Activated effector memory CD4-positive, alpha-beta T cell treated with Interleukin-2 at 50 U/mL for 16 hours (primary cell): ENCODE measurements at places on chromosomes 4 and X.

DNA sequence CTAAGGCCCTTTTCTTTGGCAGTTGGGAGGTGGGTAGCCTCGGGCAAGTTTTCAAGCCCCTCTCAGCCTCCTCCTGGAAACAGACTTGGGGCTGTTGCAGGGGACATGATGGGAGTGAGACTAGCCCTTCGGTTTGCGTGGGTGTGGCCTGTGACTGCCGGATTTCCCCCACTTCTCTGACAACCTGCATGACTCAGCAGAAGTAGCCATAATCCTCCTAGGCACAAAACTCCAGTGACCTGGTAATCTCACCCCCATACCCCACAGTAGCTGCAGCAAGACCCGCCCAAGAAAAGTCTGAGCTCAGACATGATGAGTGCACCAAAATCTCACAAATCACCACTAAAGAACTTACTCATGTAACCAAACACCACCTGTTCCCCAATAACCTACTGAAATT is 433.7 kb upstream of the AMOT start:
- no peak for DNase-seq

DNA sequence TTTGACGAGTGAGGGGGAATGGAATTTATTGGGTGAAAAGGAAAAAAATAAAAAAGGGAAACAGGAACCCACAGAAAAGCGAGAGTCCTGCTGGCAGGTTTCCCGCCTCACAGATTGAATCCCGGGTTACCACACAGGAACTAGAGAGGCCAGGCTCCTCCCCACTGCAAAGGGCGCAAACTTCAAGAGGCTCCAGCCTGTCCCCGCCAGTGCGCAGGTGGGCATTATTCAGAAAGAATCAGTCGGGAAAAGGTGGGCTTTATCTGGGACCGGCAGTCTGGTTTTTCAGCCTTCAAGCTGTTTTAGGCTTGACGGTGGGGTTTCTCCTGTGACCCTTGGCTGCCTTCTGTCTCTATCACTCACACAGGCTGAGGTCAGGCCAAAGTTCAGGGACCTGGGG is 1496.8 kb downstream of the RPA4 start:
- DNase-seq = no peak

DNA sequence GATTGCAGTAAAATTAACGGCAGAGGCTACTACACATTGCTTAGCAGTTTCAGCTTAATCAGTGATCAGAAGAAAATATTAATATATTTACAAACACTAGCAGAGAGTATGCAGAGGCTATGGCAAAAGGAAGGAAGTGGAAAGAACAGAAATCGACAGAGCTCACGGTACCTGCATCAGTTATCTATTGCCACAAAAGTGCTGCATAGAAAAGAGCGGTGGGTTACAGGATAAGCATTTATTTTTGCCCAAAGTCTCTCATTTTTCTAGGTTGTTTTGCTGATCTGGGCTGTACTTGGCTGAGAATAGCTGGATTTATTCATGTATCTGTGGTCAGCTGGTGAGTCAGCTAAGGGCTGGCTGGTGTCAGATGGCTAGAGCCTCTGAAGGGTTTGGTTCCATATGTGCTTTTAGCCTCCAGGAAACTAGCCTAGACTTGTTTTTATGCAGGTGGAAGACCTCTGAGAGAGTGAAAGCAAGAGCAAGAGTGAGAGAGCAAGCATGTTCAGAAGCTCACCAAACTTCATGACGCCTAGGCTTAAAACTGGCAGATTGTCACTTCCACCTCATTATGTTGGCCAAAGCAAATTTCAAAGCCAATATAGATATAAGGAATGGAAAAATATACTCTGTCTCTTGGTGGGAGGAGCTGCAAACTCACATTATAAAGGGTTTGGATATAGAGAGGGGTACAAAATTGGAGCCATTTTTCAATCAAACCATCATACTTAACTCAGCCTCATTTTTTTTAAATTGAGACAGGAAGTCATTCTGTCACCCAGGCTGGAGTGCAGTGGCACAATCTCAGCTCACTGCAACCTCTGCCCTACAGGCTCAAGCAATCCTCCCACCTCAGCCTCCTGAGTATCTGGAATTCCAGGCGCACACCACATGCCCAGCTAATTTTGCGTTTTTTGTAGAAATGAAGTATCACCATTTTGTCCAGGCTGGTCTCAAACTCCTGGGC is 153.2 kb upstream of the RPL34 start:
- no peak for DNase-seq

GRCh38 chrX:49019599-49020249 is 17.7 kb upstream of the GRIPAP1 start:
- no peak for DNase-seq

- DNase-seq = no peak
These were observed 168.7 kb downstream of the NR3C2 start for GRCh38 chr4:148273501-148273986.

GRCh38 chr4:70721747-70722146 is at the start of gene RUFY3:
RUFY3 (plus strand) TSS chr4:70721964; CDS start chr4:70722574, 610 bp downstream.
- no peak for DNase-seq

DNA sequence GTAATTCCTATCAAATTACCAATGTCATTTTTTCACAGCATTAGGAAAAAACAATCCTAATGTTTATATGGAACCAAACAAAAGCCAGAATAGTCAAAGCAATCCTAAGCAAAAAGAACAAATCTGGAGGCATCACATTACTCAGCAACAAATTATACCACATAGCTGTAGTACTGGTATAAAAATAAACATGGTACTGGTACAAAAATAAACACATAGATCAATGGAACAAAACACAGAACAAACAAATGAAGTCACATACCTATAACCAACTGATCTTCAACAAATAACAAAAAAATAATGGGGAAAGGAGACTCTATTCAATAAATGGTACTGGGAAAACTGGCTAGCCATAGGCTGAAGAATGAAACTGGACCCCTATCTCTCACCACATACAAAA is 37.4 kb downstream of the PPA2 start:
- no peak for DNase-seq

GRCh38 chr4:81314196-81314896 is 99.3 kb upstream of the PRKG2 start:
- no peak for DNase-seq

GRCh38 chr4:53044651-53044960 is 182.5 kb downstream of the RASL11B start:
- no peak for DNase-seq

GRCh38 chr4:109745830-109746229 is 16.0 kb upstream of the PLA2G12A start:
- DNase-seq = no peak

DNA sequence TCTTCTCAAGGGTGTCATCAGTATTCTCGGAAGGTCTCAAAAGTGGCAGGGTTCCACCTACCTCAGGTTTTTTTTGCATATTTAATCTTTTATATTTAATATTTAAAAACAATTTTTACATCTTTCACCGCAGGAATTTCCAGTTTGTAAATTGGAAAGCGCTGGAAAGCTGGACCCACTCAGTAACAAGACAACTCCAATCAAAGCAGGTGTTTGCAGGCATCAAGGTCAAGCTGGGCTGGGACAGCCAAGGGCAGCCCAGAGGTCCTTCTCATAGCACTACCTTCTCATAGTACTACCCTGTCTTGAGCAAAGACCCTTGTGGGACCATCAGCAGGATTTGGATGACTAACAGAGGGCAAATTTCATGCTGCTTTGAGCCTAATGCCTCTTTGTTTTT is 160.1 kb downstream of the TET2 start:
- no peak for DNase-seq

DNA sequence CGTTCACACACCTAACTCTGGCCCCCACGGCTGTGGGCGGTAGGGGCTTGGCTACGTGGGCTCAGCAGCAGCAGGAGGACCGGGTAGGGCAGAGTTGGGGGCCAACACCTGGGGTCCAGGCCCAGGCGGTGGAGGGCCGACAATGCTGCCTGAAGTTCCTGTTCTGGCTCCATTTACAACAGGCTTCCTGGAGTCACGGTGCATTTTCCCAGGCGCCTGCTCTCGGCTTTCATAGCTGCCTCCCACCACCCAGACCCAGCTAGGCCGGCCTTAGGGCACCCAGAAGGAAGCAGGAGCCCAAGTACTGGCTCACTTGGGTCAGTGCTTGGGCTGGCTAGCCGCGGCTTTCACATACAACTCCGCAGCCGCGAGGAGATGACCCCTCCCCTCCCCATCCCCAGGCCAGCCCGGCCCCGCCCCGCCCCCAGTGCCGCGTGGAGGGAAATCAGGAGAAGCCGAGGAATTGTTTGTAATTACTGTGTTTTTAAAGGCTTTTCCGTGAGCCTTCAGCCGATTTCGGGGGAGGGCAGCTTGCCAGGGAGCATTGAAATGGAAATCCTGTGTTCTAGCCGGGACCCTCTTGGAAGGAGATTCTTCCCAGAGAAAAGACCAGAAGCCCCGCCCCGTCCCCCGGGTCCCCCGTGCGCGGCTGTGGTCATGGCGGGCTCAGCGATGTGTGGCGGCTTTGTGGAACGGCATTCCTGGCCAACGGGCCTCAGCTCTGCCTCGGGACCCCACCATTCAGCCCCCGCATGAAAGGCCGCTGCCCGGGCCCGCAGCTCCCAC is 28.5 kb downstream of the PJA1 start:
- DNase-seq = no peak

DNA sequence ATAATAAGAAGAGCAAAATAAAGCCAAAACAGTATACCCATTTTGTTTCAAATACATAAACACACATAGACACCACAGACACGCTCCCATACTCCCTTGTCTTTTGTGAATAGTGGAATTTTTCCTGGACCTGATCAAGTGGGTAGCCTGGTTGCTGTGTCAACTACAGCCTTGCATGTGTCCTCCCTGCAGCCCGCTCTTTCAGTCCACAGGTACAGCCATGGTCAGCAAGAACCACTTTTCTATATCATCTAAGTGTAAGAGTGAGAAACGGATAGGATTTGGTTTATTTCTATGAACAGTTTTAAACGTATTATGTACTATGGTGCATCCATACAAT is 9.8 kb downstream of the PWWP3B start:
- DNase-seq = no peak

DNA sequence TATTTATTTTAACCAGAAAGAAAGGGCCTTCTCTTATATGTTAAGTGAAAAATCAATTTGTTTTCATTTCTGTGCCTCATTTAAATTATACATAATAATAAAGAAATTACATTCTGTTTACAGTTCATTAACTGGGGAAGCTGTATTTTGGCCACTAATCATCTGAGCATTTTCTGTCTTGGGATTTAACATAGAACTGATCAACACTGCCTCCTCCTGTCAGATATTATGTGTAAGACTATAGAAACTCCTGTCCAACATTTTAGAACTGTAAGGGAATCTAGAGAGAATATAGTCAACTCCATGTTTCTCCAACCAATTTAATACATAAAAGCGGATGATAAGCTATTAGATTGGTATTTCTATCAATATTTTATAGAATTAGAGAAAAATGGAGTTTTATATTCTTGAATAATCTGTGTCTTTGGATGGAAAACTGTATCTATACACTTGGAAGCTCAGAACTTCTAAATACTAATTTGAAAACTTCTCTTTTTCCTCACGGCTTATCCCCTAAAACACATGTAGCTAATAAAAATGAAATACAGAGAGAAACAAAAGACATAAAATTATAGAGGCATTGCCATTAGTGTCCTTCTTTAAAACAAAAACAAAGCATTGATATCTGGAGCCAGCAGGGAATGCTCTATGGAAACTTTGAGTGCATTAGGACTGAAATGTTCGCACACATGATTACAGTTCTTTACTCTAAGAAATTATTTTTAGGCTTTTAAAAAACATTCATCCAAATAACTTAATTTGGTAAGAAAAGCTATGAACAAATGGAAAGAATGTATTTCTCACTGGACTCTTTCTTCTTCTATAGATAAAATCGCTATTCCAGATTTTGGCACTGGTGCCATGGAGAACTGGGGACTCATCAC is 33.1 kb downstream of the ENPEP start:
- DNase-seq = no peak

DNA sequence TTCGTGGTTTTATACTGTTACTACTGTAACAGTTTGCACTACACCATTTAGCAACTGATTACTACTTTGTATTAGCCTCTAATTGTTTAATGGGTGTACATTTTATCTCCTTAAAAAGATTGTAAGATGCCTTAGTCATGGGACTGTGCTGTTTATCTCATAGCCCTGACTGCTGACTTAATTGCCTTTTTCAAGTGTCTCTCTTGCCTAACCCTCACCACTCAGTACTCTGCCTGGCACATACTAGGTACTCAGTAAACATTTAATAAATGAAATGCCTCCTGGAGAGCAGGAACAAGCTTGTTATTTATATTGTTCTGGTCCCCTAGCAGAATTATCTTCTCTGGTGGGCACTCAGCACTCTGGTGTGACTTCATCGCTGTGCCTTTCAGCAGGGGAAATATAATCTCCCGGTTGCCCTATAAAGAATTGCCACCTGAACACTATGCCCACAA is 1.7 kb upstream of the STIM2 start:
- DNase-seq = no peak

GRCh38 chrX:116246261-116246660 is 75.7 kb downstream of the AGTR2 start:
- no peak for DNase-seq

DNA sequence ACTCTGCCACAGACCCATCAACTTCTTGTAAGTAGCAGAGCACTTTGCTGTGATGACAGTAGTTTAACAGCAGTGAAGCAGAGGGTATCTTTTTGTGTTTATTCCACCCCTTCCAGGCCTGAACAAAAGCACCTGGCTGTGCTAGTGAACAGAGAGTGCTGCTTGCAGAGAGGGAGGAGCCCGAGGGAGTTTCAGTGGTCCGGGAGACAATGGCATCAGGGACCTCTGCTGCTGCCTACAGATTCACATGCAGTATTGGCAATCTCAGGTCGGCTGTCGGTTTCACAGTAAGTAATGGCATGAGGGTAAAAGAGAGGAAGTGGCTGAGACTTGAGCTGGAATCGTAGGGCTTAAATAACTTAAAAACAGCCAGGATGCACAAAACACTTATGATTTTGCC is 755.8 kb downstream of the RPA4 start:
- DNase-seq = no peak

- no peak for DNase-seq
These were observed 589.1 kb downstream of the TRIML1 start for GRCh38 chr4:188728359-188728758.

DNA sequence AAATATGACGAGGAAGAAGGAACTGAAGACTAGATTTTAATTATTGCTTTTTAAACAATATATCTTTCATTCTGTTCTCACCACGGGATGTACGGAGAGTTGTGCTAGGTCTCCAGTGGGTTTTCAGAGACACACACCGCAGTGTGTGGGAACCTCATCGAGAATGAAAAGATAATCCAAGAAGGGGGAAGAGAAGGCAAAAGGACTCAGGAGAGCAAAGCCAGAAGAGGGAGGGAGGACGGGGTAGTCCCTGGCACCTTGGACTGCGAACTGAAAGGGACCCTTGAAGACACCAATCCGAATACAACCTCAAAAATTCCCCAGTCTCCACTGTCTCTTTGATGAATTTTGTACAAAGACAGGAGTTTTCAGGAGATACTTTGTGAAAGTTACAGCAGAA is 932 bp upstream of the LEF1 start:
- no peak for DNase-seq

- no peak for DNase-seq
These were observed 715.1 kb downstream of the FSTL5 start for GRCh38 chr4:161448550-161449180.
